Central memory CD4-positive, alpha-beta T cell (primary cell): ENCODE measurements at places on chromosomes 13 and 19.

DNA sequence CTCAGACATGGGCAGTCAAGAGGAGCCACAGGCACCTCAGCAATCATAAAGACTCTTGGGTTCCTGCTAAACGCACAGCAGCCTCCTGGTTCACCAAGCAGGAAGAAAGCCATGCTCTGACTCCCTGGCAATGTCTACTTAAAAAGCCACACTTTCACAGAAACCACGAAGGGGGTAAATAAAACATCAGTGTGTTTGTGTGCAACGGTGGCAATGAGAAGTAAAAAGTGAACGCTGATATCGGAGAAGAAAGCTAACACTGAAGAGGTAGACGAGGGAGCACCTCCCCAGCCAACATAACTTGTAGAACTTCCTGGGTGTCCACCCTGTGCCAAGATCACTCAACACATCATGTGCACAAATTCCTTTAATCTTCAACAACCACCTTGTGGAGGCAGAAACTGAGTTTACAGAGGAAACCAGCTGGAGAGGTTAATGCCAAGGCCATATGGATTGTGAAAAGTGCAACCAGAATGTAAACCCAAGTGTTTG, 30.2 kb downstream of the HSPH1 start:
- no peak for DNase-seq

GRCh38 chr13:22262001-22262885, 591.4 kb downstream of the FGF9 start:
- no peak for DNase-seq

- DNase-seq: no peak
Measured at GRCh38 chr19:1782521-1782920, 29.2 kb downstream of the ONECUT3 start.

DNA sequence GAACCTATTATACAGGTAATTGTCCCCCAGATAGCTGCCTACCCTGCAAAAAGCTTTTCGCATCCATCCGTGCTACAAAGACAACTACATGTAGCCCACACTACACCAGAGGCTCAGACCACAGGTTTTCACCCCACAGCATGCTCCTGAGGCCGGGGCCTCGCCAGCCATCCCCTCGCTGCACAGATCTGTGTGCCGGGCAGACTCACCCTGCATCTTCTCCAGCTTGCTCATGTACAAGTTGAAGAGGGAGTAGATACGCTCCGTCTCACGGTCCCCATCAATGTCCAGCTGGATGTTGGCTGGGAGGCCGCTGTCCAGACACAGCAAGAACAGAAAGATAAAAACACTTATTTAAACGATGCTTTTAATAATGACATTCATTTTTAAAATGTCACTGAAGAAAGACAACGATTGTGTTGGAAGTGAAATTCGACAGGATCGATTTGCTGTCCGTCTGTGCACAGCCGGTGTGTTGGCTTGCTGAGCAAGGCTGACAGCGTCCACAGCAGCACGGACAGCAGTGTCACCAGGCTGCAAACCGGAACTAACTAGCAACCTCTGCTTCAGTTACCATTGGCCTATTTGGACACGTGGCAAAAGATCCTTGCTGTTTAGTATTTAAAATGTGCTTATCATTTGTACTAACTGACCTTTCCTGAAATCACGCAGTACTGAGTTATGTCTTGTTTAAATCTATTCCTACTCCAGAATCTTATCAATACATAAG, 18.6 kb upstream of the C13orf46 start:
- no peak for DNase-seq

DNA sequence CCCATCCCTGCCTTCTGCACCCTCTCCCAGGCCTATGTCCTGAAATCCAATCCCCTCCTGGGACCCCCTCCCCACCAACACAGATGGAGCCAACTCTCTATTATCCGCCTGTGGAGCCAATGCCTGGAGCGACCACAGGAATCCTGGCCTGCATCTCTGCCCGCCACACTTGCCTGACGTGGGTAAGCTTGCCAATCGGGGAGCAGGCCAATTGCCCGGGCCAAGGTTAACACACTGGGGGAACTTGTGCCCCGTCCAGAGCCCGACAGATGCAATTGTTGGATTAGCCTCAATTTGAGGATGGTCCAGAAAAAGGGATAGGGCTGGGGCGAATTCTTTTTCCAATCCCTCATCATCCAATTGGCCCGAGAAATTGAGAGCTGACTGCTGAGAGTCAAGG, 5.9 kb downstream of the WIZ start:
- DNase-seq: no peak

GRCh38 chr13:84645196-84646012, 763.1 kb upstream of the SLITRK1 start:
- no peak for DNase-seq

DNA sequence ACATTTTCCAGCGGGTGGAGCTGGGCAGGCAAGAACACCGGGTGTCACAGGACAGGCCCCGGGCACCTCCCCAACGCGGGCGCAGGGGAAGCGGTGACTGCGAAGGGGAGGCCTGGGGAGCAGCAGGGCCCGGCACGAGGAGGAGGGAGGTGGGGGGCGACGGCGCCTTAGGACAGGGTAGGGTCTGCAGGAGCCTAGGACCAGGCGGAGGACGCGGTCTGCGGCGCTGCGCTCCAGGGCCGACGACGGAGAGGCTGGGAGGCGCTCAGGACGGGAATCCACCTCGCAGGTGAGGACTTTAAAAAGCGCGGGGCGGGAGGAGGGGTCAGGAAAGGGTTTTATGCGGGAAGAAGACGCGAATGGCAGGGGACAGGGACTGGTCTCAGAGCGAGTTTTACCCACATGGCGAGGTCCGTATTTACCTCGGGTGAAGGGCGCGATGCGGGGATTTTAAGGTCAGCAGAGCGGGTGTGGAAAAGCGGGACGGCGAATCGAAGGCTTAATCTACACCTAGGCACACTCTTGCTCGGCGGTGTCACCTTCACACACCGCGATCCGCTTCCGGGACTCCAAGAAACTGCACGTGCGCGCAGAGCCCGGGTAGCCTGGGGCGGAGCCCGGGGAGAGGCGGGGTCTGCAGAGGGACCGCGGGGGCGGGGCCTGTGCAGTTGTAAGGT, 13.5 kb downstream of the ERVV-2 start:
- DNase-seq: no peak

- DNase-seq: no peak
Measured at GRCh38 chr13:44669534-44669933, 93.4 kb upstream of the TSC22D1 start.

DNA sequence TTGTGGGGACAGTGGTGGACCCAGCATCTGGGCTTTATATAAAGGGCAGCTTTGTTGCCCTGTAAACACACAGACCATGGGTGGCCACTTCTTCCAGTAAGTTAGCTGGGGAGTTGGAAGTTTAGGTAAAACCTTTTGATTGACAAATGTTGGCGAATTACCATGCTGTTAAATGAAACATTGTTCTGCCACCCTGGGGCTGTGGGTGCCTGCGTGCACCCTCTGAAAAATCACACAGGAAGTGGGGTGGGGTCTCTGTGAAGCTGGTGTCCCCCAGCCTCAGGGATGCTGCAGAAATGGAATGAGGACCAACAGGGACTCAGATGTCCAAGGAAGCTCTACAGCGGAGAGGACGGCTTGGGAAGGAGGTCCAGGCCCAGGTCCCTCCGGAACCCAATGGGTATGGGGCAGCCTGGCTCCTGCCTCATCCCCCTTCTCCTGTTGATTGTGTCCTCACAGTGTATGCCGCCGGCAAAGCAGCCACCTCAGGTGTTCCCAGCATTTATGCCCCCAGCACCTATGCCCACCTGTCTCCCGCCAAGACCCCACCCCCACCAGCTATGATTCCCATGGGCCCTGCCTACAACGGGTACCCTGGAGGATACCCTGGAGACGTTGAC, 2.8 kb upstream of the USF2 start:
- DNase-seq: no peak

DNA sequence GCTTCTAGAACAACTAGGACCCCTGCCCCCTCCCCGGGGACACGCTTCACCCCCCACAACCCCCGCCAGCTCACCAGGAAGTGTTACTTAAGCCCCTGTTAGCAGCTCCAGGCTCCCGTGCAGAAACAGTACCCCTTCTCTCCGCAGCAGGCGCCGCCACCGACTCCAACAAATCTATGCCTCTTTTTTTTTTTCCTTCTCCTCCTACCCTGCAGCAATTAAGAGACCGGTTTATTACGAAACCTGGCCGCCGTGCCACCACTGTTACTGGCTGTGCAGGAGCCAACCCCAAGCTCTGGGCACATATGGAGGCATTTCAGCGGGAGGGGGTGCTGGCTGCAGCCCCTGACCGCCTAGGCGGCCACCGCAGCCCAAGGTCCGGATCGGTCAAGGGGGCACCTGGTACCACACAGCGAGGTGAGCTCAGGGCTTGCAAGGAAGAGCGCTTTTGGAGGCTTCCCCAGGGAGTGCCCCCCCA, 2.4 kb downstream of the GADD45B start:
- DNase-seq: peak; percentile 63

DNA sequence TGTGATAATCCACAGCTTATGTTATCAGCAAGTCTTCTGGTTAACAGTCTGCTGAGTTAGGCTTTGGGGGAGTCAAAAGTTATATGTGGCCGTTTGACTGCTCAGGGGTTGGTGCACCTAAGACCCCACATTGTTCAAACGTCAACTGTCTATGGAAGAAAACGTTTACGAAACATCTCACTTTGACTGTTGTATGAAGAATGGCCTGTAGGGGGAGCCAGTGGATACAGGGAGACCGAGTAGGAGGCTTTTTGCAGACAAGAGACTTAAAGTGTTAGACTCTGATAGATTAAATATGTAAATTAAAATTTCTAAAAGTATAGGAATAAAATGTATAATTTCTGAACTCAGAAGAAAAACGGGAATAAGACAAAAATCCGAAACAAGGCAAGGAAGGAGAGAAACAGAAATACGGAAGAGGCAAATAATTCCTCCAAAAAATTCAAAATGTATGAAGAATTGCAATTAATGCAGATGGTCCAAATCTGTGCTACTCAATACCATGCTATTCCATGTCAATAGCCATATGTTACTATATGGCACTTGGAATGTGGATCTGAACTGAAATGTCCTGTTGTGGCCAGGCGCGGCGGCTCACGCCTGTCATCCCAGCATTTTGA, 37.8 kb downstream of the TNFSF14 start:
- peak; percentile 78 for DNase-seq

- DNase-seq: peak; percentile 68
Measured at GRCh38 chr19:11587302-11587974, 9.8 kb upstream of the ZNF627 start.

DNA sequence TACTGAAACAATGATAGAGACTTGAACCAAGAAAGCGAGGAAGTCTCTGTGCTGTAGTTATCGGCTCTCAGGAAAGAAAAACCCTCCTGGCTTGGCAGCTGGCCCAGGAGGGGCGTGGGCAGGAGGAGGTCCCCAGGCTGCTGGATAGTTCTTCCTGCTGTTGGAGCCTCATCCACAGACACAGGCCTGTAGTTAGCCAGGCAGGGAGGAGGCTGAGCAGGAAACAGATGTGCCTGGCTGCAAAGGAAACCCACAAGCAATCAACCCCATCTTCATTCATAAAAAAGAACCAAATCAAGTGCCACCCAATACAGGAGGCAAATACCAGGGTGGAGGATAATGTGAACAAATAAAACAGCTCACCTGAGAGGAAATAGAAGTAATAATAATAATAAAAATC, 86.2 kb downstream of the IRS2 start:
- DNase-seq: no peak

GRCh38 chr13:100890645-100891044, 216.1 kb upstream of the TMTC4 start:
- no peak for DNase-seq

- DNase-seq: no peak
Measured at GRCh38 chr19:29871143-29871542, 59.4 kb downstream of the CCNE1 start.

- DNase-seq: no peak
Measured at GRCh38 chr19:18329035-18329376, 6.1 kb upstream of the LSM4 start.

- no peak for DNase-seq
Measured at GRCh38 chr13:31970231-31970930, 61.2 kb upstream of the FRY start.

GRCh38 chr19:10988921-10989320, 28.1 kb downstream of the SMARCA4 start:
- no peak for DNase-seq

DNA sequence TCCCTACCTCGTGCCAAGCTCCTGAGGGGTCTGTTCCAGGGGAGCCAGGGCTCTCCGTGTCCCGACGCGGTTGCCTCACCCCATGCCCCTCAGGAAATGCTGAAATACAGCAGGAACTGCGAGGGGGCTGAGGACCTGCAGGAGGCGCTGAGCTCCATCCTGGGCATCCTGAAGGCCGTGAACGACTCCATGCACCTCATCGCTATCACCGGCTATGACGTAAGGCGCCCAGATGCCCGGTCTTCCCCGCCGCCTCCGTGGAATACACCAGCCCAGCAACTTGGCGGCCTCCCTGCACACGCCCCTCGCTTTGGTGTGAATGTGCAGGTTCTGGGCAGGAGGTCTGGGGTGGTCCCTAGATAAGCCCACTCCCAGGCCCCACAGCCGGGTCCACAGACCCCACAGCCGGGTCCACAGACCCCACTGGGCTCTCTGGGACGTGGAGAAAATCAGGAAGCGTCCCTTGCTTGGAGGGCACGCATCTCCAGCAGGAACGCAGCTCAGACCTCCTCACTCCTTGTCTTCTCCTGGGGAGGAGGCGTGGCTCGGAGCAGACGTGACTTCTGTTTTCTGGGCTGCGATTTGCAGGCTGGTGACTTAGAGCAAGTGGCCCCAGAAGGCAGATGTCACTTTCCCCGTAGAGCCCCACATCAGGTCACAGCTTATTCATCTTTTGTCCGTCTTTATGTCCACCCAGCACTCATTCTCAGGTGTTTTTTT, 19.4 kb upstream of the F7 start:
- no peak for DNase-seq

DNA sequence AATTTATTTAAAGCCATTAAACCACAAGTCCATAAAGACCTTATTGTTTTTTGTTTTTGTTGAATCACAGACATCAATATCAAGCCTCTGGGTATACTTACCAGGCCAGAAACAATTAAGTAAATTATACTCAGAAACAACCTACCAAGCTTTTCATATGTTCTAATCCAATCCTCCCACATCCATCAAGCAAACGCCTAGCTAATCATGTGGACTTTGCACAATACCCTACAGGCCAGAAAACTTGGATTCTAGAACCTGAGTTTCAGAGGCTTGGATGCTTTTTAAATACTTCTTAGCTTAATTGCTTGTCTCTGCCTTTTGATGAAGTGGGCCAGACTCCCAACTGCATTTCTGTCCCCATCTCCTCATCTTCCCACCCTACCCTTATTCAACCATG, 39.9 kb downstream of the TGDS start:
- no peak for DNase-seq

GRCh38 chr19:1038978-1039645, 795 bp upstream of the ABCA7 start:
- peak; percentile 30 for DNase-seq
